ENCODE measurements at places on chromosomes 2 and 18. TPM values are rescaled to one million over a fixed set of nuclear protein-coding genes. Genes with fewer than 3 reads are reported as not detected.

- DNase-seq: no peak
- no peak overlapping the region for H3K27ac ChIP-seq
- no peak overlapping the region for H3K4me3 ChIP-seq
- H3K4me1 ChIP-seq: no peaks in the 10 kb centered on the region
Observed at GRCh38 chr2:223450246-223450645, 151.9 kb downstream of the SCG2 start.

The CD207 gene
- not detected for total RNA-seq

DNA sequence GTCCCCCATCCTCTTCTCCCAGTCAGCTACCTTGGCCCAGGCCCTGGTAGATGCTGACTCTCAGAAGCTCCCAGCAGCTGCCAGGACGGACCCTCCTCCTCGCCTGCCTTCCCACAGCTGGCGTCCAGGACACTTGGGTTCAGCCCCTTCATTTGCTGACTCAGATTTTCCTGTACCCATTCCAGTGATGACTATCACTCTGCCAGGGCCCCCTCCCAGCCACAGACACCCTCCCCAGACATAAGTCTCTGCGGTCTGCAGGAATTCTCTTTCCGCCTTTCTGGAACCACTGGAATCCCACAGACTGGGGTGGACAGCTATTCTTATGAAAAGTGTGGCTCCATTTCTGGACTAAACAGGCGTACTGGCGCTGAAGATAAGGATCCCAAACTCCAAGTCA lies 260.3 kb upstream of the EPAS1 start:
- H3K4me3 ChIP-seq: no peak overlapping the region
- H3K4me1 ChIP-seq: peaks cover 12% of the 10 kb centered on the region
- no peak overlapping the region for H3K27ac ChIP-seq
- no peak for DNase-seq
- no peaks in the 10 kb centered on the region for H3K27me3 ChIP-seq

DNA sequence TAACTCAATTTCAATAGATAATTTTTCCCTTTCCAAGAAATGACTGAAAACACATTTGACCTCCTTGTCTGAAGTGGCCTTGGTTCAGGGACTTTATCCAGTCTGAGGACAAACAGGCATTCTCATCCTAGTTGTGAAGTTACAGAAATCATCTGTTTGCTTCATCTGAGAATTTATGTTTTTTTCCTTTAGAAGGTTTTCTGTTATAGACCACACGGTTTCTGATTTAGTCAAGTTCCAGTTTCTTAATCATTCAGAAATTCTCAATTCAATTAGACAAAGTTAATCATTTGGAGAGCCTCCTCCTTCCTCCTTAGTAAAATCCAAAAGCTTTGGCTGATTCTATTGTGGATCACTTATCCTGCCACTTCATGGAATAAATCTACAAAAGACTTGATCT lies 60.9 kb downstream of the ICOS start:
- no peak overlapping the region for H3K27ac ChIP-seq
- no peaks in the 10 kb centered on the region for H3K36me3 ChIP-seq
- no peak overlapping the region for H3K4me3 ChIP-seq
- H3K27me3 ChIP-seq: no peaks in the 10 kb centered on the region
- DNase-seq: no peak
- no peaks in the 10 kb centered on the region for H3K4me1 ChIP-seq

DNA sequence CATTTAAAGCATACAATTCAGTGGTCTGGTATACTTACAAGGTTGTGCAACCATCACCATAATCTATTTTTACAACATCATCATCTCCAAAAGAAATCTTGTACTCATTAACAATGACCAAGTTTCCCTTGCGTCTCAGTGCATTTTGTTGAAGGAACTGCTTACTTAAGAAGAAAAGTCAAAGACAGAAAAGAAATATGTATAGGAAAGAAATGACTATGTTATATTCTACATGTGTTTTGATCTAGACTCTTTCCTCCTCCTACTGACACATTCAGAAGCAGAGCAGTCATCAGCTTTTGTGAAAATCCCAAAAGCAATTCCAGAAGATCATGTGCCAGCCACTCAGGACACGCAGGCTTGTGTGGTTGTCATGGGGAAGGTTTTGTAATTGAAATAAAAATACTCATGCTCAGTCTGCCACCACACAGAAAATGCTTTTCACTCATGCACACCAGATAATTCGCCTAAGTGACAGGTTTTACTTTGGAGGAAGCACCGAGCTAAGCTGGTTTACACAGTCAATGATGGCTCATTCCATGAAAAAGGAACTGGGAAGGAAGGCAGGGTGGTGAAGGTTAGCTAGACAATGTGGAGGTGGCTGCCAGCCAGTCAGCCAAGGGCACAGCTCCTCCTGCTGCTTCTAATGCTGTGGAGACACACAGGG lies 158.5 kb upstream of the REV1 start:
- no peaks in the 10 kb centered on the region for H3K36me3 ChIP-seq
- H3K27ac ChIP-seq: no peak overlapping the region
- H3K4me3 ChIP-seq: no peak overlapping the region
- DNase-seq: no peak
- H3K4me1 ChIP-seq: peaks cover 23% of the 10 kb centered on the region
- no peaks in the 10 kb centered on the region for H3K27me3 ChIP-seq

- H3K27ac ChIP-seq: no peak overlapping the region
- H3K27me3 ChIP-seq: peaks cover 11% of the 10 kb centered on the region
- H3K36me3 ChIP-seq: no peaks in the 10 kb centered on the region
- DNase-seq: no peak
Observed at GRCh38 chr2:233133239-233133638, 73.1 kb downstream of the INPP5D start.

GRCh38 chr2:76998704-76999103 lies 523.5 kb downstream of the LRRTM4 start:
- no peak overlapping the region for H3K4me3 ChIP-seq
- H3K27ac ChIP-seq: no peak overlapping the region
- H3K27me3 ChIP-seq: no peaks in the 10 kb centered on the region
- no peaks in the 10 kb centered on the region for H3K4me1 ChIP-seq

- H3K36me3 ChIP-seq: no peaks in the 10 kb centered on the region
- H3K27ac ChIP-seq: no peak overlapping the region
- H3K4me1 ChIP-seq: peaks cover 16% of the 10 kb centered on the region
- H3K27me3 ChIP-seq: no peaks in the 10 kb centered on the region
Observed at GRCh38 chr18:47970664-47971531, 40.4 kb upstream of the SMAD2 start.

DNA sequence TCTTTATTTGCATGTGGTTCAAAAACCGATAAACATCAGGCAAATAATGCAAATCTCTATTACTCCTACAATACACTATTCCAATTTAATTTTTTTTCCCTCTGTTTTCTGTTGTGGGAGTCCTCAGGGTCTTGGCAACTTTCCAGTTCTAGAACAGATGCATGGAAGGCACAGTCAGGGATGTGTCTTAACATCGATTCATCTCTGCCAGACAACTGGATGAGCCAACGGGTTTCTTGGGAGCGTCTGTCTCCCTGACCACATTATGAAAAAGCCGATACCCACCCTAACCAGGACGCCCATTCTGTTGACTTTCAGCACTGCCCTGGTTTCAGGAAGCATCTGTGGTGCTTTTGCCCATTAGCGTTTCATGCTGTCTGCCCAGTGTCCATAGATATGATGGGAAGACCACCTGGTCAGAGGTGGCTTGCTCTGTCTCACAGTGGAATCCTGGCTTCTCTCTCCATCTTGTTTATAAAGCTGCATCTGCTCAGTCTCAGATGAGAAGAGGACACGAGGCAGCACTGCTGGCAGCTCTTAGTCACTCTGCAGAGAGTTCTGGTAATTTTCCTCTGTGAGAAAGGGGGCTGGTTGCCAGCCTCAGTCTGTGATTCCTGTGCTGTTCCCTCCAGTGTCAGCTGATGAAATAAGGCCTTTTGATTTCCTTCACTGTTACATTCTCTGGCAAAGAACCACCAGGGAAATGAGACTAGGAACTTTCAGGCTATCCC lies 57.9 kb upstream of the KCNE4 start:
- H3K27me3 ChIP-seq: peaks cover 3% of the 10 kb centered on the region
- H3K36me3 ChIP-seq: no peaks in the 10 kb centered on the region
- DNase-seq: no peak
- no peak overlapping the region for H3K27ac ChIP-seq
- no peaks in the 10 kb centered on the region for H3K4me1 ChIP-seq

DNA sequence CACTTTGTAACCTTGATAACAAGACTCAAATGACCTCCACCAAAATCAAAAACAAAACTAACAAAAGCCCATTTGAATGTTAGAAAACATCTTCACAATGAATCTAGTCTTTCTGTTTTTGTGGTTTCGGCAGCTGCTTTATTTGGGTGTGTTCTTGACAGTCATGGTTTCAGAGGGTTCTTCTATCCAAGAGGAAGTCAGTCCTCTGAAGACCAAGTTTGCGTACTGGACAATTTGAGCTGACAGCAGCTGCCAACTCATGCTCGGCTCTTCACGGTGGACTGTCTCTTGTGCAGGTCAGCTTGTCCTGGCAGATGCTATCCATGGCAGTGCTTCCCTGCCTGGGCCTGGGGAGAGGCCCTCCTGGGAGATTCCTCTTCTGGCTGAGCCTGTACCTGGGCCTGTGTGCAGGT lies 91.0 kb downstream of the TMEM17 start:
- no peak for DNase-seq
- no peak overlapping the region for H3K4me3 ChIP-seq
- peaks cover 18% of the 10 kb centered on the region for H3K4me1 ChIP-seq
- H3K36me3 ChIP-seq: no peaks in the 10 kb centered on the region

DNA sequence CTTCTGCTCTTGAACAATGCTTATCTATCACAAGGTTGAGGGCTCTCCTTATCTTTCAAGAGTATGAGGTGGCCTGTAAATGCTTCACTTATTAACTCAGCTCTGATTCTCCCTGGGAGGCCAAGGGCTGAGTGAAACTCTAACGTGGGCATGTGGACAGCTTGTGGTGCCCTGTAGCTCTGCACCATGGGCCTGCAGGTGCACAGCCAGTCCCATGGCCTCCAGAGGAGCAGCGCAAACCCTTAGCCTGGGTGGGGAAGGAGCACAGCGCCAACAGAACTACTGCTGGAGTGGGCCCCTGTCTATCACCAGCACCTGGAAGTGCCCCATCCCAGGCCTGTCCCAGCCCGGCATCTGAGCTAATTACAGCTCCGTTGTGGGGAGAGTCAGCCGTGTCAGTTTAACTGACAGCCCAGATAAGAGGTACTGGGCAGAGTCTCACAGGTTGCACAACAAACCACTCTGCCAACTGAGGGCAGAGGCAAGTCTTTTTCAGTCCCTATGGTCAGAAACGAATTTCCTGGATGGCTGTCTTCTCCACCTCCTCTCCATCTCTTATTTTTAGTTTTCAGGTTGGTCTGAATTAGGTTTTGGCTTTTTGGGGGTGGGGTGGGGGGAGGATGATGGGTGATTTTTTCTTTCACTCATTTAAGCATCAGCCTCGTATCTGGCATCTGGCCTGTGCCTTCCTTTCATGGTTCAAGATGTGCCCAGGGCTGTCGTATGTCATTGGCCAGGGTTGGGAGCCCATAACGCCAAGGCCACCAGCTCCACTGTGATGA lies 219.5 kb downstream of the BCL2 start:
- no peak overlapping the region for H3K4me3 ChIP-seq
- H3K27ac ChIP-seq: peak overlapping the region; percentile 31
- no peaks in the 10 kb centered on the region for H3K27me3 ChIP-seq
- no peak for DNase-seq
- peaks cover 15% of the 10 kb centered on the region for H3K4me1 ChIP-seq

DNA sequence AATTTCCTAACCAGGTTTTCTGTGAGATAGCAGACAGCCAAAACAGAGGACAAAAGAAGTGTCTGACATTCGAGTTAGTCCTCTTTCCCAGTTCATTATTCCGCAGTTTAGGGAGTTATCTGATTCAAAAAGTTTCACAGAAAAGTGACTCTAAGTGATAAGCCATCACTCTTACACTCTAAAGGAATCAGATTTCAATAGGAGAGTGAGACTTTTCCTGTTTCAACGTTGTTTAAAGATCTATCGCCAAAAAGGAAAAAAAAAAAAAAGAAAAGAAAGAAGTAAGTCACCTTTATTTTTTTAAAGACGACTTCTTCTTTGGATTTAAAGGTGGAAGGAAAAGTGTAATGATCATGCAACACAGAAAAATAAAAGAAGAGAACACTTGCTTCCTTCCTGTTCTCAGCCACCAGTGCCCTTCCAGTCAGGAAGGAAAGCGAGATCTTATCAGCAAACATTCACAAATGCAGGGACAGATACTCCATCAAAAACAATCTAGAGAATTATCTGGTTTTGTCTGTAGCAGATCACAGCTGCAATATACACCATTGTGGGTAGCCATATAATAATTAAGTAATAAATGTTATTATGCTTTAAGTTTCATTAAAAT lies 49.8 kb downstream of the TFPI start:
- H3K36me3 ChIP-seq: no peaks in the 10 kb centered on the region
- peaks cover 20% of the 10 kb centered on the region for H3K4me1 ChIP-seq
- no peaks in the 10 kb centered on the region for H3K27me3 ChIP-seq
- peak overlapping the region; percentile 40 for H3K4me3 ChIP-seq
- H3K27ac ChIP-seq: peak overlapping the region; percentile 19

- peaks cover 30% of the 10 kb centered on the region for H3K4me1 ChIP-seq
- peaks cover 26% of the 10 kb centered on the region for H3K27me3 ChIP-seq
- no peak for DNase-seq
- peaks cover 5% of the 10 kb centered on the region for H3K36me3 ChIP-seq
- no peak overlapping the region for H3K27ac ChIP-seq
Observed at GRCh38 chr2:71692621-71693277, 239.4 kb downstream of the DYSF start.

DNA sequence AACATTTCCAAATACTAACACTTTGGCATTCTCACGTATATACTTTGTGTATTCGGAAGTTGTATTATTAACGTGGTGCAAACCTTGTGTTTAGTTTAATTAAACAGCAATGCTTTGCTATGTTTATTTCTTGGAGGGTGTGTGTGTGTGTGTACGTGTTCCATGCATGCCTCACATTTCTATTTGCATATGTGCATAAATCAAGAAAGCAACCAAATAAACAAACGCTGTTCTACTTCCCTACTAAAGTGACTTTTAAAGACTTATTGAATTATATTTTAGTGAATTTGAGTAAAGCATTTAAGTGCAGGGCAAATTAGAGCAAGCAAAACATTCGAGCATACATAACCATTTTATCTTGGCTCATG lies 54.2 kb upstream of the ZNF396 start:
- no peaks in the 10 kb centered on the region for H3K27me3 ChIP-seq
- H3K4me3 ChIP-seq: no peak overlapping the region
- H3K4me1 ChIP-seq: no peaks in the 10 kb centered on the region
- no peak overlapping the region for H3K27ac ChIP-seq
- no peaks in the 10 kb centered on the region for H3K36me3 ChIP-seq

The ERFE gene
- total RNA-seq: 0.29 TPM

The MAPK4 gene
- total RNA-seq: 7.5 TPM

The CHAC2 gene
- 4.7 TPM for total RNA-seq

DNA sequence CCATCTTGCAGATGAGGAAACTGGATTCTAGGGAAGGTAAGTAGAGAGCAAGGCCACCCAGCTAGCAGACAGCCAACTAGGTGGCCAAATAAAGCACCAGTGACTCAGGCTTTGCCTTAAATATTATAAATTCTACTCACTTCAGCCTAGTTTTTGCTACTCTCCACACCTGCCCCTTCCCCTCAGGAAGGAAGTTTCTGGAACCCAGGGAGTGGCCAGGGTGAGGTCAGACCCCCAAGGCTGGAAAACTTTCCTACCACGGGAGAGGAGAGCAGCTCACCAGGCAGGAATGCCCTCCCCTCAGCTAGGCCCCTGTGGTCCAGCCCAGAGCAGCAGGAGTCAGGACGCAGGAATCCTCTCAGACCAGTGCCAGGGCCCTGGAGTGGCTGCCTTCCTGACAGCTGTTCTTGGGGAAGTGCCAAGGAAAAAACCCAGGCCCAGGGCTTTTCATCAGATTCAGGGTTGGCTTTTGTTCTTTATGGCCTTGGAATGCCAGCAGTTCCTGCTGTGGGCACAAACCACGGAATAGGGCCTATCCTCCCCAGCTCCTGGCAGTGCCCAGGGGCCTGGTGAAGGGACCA lies 5.1 kb upstream of the PAX8 start:
- DNase-seq: no peak
- no peak overlapping the region for H3K4me3 ChIP-seq
- H3K27ac ChIP-seq: no peak overlapping the region
- no peaks in the 10 kb centered on the region for H3K36me3 ChIP-seq

Measured in type B pancreatic cell (in vitro differentiated cells).